ENCODE measurements at places on chromosomes 3 and 15.

DNA sequence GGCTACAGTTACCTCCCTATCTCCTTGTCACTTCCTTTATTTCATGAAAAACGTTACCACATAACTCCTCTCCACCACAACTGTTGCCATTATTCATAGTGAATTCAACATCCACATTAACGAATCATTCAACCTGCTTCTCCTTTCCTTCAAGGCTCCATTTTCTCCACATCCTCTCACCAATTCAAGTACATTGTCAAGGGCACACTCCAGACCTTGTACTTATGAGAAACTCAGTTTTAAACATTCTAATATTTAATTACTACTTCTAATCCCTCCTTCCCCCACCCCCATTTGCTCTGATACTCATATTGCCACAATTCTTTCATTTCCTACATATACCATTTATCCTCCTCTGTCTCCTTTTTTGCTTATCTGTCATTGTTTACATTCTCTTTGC lies 871.2 kb downstream of the TUSC7 start:
- no peak for DNase-seq

- no peak for DNase-seq
Measured at GRCh38 chr3:194107107-194107506, 28.8 kb upstream of the HES1 start.

DNA sequence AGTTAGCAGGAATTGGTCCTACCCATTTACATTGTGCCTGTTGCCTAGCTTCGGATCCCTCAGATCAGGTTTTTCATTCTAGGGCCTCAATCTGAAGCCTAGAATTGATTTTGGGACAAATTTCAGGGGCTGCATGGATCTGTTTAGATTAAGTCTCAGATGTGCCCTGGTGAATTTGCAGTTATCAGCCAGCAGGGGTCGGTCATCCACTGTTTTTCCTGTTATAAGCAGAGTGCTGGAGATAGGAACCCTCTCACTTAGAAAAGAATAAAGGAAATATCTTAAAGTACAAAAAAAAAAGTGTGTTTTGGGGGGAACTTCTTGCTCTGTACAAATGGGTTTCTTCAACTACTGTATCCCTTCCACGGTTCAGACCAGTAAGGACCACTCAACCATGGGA lies 212.5 kb downstream of the BCHE start:
- DNase-seq, result no peak

DNA sequence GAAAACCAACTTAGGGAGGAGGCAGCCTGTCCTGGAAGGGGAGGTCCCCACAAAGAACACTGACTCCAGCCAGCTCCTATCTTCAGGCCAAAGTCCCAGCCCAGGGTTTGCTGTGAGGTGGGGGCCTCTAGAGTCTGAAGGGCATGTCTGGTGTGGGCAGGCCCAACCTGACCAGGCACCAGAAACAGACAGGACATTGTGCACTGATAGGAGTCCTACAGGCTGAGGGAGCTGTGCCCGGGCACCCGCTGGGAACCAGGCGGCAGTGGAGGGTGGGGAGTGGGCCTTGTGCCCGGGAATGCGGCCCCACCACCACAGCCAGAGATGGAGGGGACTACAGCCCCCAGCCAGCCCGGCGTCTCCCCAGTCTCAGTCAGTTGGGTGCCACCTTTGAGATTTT lies 161.4 kb downstream of the WNT7A start:
- DNase-seq, result no peak

DNA sequence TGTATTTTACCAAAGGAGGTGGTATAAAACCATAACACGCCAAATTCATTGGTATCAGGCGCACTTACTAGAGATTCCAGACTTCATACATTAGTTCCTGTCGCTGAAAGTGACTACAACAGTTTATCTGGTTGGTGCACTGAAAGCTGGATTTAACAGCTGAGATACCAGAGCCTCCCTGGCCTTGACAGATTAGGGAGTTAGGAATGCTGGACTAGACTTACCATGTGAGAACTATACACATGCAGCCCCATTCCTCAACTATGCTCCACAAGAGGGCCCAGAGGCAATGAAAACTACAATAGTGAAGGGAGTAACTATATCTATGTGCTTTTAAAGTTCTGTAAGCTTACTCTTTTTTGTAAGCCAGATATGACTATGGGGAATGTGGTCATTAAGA lies 174.4 kb downstream of the STAG1 start:
- DNase-seq, result no peak

DNA sequence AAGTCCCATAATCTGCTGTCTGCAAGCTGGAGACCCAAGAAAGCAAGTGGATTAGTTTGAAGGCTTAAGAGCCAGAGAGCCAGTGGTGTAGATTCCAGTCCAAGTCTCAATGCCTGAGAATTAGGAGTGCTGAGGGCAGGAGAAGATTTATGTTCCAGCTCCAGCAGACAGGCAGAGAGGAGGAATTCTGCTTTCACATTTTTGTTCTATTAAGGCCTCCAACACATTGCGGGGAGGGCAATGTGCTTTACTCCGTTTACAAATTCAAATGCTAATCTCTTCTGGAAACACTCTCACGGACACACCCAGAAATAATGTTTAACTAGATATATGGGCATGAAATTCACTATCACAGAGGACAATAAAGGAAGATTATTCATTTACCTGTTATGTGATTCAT lies 54.0 kb downstream of the DPH6 start:
- DNase-seq, result no peak

- no peak for DNase-seq
Measured at GRCh38 chr3:152669560-152669959, 165.4 kb upstream of the P2RY1 start.

DNA sequence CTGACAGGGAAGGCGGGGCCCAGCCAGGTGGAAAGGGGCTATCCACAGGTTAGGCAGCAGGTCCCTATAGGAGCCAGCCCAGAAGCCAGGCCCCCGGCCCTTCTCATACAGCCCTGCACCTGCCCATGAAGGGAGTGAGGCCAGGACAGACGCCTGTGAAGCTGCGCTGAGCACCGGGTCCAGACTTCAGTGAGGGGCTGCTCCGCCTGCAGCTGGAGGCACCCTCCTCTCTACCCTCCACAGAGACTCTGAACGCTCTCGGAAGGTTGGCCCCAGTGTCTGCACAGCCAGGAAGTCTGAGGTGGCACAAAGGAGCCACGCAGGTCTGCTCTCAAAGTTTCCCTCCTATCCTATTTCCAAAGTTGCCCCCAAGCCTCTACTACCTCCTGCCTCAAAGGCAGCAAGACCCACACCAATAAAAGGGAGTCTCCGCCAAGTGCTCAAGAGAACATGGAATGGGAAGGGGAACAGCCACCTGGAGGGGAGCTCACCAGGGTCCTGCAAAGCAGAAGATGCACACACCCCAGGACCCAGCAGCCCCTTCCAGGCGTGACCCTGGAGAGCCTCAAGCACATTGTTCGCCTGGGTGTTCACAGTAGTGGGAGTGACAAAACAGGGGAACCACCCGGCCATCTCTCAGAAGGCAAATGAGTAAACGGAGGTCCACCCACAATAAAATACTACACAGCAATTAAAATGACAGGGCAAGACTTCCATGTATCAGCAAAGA lies 19.5 kb downstream of the XXYLT1 start:
- DNase-seq, result no peak

- peak; percentile 49 for DNase-seq
Measured at GRCh38 chr15:94070356-94071295, 160.7 kb upstream of the MCTP2 start.

DNA sequence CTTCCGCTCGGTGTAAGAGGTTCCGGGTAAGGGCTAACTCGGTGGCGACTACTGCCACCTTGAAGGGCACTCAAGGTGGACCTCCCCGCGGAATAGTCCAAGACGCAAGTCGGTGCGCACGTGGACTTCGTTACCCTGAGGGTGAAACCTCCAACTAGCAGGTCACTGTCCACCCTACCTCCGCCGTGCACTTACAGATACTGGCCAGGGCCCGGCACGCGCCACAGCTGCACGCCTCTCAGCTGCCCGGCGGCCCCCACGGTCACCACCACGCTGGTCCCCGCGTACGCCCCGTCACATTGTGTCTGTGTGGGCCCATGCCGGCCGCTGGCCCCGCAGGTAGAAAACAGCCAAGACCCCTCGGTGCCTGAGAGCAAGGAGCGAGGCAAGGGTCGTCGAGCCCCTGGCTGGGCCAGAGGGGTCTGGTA lies 1.1 kb downstream of the LTK start:
- DNase-seq, result no peak

DNA sequence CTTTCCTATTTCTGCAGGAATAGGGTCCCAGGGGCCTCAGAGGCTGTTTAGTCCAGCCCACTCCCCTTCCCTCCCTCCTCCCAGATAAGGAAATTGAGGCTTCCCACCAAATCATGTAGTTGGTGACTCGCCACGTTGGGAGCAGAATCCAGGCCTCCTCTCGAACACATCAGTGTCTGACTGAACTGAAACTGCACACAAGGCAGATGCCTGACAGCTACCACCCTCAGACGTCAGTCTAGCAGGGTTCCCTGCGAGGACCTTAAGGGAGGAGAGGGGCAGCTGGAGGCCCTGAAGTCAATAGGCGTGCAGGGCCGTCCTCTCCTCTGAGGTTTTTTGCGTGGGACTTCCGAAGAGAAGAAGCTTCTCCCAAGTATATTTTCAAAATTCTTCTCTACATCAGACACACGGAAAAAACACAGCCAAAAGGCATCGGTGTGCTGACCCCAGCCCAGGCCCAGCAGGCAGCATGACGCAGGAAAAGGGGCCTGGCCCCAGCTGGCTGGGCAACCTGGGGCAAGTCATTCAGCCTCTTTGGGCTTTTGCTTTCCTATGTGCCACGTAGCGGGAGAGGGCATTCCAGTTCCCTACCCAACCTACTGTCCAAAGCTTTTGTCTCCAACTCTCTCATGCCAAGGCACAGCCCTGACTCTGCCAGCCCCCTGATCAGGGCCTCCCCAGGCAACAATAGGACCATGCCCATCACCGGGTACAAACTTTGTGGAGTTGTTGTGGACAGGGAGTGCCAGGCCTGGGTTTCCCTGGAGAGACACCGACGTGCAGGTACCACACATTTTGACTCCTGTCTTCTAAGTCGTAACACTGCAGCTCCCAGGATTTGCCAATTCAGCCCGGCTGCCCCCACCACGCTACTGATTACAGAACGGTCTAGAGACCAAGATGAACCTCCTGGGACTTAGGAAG lies 283.1 kb downstream of the XXYLT1 start:
- DNase-seq, result no peak

DNA sequence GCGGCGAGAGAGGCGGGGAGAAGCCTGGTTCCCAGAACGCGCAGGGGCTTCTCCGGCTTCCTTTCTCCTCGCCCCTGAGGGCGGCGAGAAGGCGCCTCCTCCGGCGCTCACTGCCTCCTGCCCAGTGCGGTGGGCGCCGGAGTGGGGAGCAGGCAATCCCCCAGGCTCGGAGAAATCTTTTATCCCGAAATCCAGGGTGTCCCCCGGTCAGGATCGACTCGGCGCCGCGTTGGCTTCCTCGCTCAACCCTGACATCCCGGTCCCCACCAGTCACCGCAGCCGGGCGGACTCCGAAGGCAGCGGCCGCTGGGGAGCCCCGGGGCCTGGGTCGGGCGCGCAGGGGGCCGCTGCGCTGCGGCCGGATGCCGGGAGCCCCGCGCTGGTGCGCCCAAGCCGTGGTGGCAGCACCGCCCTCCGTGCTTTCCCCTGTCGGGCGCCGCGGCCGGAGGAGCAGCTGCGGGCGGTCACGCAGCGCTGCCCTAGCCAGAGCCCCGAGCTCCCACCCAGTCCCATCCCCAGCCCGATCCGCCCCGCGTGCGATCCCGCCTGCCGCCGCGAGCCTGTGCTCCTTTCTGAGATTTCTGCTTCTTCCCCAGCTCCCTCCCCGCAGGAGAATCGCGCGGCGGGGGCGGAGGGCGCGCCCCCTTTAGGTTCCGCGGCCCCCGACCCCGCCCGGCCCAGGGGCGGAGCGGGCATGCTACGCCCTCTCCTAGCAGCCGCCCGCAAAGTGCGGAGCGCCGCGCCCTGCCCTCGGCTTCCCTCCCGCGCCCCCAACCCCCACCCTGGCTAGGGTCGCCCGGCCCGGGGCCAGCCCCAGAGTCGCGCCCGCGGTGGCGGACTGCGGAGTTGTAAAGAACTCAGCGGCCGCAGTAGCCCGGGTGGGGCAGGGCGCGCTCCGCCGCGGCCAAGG lies 683 bp upstream of the CACNA2D3 start:
- DNase-seq, result no peak

- DNase-seq, result no peak
Measured at GRCh38 chr3:70150599-70150998, 151.1 kb downstream of the SAMMSON start.

DNA sequence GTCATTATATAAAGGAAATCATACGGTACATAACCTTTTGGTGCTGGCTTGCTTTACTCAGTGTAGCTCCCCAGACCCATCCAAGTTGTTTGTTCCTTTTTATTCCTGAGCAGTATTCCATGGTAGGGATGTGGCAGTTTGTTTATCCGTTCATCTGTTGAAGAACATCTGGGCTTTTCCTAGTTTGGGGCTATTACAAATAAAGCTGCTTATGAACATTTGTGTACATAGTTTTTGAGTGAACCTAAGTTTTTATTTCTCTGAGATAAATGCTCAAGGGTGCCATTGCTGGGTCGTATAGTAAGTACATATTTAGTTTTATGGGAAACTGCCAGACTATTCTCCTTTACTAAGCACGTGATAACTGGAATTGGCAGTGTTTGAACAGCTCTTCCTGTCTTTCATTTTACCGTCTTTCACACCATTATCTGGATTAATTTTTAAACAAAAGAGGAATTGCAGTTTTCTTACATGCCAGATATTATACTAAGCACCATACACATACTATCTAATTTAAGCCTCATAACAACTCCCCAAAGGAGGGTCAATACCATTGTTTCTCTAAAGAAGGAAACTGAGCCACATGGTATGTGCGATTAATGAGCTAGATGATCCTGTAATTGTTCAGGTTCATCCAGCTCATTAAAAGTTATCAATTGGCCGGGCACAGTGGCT lies 85.6 kb downstream of the PTPRG start:
- no peak for DNase-seq

DNA sequence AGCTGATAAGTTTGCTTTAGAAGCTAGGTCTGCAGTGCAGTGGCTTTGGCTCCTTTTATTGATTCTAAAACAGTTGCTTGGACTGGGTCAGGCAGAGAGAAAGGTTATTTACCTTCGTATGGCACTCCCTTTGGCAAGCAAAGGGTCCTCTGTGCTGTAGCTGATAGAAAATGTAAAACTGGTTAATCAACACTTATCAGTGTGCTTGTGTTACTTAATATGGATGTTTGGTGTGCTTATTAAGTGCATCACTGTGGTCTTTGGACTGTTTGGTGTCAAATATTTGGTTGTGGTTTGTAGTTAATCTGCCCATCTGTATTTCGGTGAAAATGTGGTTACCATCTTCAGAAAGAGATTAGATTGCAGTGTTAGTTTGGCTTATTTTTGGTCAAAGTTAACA lies 16.0 kb downstream of the UBE2E2 start:
- no peak for DNase-seq

GRCh38 chr3:102757950-102758349 lies 323.1 kb downstream of the ZPLD1 start:
- no peak for DNase-seq

GRCh38 chr3:100319951-100320350 lies 14.6 kb upstream of the NIT2 start:
- DNase-seq, result no peak

GRCh38 chr3:185935465-185936272 lies 2.1 kb downstream of the TRA2B start:
- DNase-seq, result no peak

DNA sequence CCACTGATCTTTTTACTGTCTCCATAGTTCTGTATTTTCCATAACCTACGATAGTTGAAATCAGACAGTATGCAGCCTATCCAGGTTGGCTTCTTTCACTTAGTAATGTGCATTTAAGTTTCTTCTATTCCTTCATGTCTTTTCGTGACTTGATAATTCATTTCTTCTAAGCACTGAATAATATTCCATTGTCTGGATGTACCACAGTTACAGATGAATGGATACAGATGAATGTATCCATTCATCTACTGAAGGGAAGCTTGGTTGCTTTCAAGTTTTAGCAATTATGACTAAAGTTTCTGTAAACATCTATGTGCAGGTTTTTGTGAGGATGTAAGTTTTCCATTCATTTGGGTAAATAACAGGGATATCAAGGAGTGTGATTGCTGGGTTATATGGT lies 124.8 kb downstream of the NSUN3 start:
- DNase-seq, result no peak

Data from C1 segment of cervical spinal cord (tissue), 14 donors.